Calu3 (cell line): ENCODE measurements at places on chromosomes 6 and 20.

GRCh38 chr6:128358244-128358776 lies 162.1 kb downstream of the PTPRK start:
- no peak for DNase-seq

DNA sequence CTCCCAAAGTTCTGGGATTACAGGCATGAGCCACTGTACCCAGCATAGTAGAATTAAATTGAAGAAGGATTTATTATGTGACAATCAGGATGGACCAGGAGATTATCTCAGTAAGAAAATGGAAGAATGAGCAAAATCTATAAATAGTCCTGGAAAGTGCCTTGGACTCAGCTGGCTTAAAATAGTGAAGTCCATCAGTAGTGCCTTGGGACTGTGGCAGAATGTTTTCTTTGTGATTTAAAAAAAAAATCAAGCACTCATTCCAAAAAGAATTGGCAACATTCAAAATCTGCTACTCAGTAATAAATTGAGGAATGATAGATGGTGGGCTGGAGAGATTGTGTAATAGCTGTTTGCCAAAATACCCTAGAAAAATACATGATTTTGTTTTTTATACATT lies 37.0 kb upstream of the MAS1 start:
- DNase-seq: no peak

DNA sequence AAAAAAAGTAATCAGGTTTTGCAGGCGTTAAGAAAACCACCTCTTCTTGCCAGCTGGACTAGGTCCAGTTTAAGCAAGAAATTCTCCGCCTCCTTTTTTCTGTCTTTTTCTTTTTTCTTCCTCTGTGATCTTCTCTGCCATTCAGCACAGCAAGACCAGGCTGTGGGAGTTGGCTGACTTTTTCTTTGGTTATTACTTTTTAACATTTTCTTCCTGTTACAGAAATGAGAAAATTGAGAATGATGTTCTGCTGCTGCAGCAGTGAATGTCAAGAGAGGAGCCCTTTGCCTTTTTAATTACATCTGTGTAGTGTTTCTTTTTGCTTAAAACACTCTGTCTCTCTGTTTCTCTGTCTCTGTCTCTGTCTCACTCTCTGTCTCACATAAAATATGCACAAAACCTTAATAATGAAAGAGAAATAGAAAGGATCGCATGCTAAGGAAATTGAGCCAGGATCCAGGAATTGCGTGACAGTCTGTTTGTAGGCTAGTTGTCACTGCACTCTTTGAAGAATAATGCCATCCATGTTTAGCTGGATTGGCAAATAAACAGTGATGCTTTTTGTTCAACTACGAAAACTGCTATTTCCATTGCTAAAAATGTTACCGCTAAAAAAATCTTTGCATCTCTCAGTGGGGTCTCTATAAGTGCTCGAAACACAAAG lies 103.2 kb upstream of the SUPT3H start:
- DNase-seq: no peak

DNA sequence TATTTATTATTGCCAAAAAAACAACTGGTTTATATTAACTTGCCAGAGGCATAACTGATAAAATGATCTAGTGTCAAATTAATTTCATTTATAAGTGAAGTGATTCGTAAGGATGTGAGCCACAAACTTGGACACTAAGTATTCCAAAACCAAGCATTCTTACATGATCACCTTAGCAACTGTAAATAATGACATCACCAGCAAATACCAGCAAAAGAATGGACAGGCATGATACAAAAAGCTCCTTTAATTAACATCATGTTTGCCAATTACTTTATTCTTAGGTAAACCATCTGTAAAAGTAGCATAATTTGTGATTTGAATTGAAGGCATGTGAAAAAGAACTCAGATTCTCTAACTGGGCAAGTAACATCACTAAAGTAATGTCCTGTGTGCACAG lies 17.2 kb upstream of the FNDC1 start:
- DNase-seq: no peak

DNA sequence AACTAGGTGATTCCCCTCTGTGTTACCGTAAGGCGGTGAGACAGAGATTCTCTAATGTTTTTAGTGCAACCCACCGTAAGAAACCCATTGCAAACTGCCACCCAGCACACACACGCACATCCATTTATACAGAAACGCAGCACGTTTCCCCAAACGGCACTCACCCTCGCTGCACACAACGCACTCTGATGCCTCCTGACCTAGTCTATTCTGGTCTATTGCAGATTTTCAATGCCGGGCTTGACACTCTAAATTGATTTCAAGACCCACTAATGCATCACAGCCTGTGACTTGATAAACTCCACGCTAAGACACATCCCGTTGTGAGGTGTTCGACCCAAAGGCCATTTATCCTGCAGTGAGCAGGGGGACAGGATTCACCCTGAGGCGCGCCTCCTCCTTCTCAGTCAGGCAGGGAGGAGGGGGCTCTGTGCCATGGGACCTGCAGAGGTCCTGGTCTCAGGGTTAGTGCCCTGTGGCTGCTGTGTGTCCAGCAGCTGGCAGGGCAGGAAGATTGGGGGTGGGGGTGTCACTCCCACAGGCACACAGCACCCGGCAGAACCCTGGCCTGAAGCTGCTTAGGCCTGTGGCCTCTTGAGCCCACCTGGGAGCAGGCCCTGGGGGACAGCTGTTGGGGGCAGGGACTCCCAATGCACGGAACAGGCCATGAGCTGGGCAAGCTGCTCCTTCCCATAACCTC lies 335.6 kb downstream of the PREX1 start:
- DNase-seq: no peak

GRCh38 chr6:5992551-5993225 lies 14.0 kb downstream of the NRN1 start:
- DNase-seq: no peak

DNA sequence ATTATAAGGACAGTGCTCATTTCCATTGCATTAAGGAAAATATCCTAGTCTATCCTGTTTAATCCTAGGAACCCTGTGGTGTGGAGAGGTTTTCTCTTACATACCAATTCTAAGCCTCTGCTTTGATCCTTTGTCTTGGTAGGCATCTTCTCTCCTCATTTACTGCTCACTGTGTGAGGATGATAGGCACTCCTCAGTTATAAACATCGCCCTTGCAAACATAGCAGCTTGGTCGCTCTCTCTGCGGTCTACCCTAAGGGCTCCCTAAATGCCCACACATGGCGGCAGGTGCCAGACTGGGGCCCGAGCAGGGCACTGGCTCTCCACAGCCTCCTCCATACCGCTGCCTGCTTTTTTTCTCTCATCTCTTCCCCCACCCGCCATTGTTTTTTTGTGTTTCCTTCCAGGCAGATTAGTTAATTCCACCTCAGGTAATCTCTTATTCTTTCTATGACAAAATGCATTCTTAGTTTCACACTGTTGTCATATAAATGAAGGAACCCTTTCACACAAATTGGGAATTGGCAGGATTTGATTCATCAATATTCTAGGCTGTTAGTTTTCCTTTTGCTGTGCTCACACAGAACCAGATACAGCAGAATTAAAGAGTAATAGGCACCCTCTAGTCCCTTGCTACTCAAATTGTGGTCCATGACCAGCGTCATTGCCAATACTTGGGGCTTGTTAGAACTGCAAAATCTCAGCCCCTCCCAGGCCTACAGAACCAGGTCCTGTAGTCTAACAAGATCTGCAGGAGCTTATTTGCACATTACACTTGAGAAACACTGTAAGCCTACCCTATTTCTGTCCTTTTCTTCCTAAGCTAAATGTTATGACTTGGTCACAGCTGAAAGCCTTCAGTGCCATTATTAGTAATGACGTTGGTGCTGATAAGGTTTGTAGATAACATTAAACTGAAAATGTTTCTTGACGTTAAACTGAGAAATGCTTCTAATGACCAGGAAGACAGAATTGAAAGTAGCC lies 36.3 kb downstream of the CARMIL1 start:
- no peak for DNase-seq

- DNase-seq: peak; percentile 40
These were observed 776 bp downstream of the PPIL1 start for GRCh38 chr6:36873612-36874442.

- DNase-seq: no peak
These were observed 613.1 kb downstream of the PKHD1 start for GRCh38 chr6:51474022-51474975.

DNA sequence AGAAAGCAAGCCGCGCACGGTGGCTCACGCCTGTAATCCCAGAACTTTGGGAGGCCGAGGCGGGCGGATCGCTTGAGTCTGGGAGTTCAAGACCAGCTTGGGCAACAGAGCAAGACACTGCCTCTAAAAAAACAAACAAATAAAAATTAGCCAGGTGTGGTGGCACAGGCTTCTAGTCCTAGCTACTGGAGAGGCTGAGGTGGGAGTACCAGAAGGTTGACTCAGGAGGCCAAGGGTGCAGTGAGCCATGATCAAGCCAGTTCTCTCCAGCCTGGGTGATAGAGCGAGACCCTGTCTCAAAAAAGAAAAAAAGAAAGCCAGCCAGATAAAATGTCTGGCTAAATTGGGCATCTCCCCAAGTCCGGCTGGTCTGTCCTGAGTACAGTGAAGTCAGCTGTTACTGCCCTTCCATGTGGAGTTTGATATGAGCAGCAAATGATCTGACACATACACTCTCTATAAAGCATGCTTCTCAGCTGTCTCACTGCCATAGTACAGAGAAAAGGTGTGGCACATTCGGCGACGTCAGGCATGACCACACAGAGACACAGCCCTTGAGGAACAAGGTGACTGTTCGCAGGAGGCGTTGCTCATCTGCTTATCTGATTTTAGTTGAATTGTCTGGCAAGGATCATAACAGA lies 13.0 kb downstream of the CD83 start:
- DNase-seq: no peak

DNA sequence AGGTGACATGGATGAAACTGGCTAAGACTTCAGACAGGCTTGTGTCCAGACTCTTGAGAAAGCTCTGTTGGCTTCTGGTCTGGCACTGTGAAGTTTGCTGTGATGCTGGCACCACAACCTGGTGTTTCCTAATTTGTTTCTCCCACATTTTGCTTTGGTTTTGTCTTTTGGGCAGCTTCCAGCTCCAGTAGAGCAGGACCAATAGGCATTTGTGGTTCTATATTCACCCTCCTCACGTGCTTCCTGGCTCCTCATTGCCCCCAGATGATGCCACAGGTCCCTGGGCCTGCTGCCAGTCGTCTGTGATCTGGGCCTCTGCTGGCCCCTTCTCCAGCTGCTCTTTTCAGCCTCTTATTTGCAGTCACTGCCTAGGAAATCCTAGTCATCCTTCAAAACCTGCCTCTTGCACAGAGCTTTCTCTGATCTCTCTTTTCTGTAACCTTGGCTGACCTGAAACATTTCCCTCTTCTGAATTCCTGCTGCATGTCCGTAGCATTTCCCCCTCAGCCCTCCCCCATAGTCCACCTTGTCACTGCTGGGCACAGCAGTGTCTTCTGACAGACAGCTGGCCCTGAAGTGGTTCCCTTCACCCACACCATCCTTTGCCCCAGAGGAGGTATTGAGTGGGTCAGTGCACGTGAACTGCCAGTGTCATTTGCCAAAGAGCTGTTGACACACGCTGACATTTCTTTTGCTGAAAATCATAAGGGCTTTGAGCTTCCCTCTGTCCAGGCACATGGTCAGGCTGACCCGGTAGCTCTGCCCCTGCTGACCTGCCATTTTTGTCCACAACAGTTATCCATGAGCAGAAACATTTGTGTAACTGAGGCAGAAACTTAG lies 63.0 kb downstream of the PTPN1 start:
- no peak for DNase-seq

GRCh38 chr6:80163754-80164187 lies 57.3 kb downstream of the BCKDHB start:
- DNase-seq: peak; percentile 2

DNA sequence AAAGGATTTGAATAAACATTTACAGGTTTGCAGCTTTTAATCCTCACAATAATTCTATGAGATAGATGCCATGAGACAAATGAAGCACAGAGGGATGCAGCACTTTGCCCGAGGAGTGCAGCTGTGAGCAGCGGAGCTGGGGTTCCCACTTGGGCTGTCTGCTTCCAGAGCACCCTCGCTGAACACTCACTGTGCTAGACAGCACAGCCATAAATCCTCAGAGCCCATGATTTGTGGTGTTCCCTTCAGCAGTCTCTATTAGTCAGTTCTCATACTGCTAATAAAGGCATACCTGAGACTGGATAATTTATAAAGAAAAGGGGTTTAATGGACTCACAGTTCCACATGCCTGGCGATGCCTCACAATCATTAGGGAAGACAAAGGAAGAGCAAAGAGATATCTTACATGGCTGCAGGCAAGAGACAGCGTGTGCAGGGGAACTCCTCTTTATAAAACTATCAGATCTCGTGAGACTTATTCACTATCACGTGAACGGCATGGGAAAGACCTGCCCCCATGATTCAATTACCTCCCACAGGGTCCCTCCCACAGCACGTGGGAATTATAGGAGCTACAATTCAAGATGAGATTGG lies 25.3 kb upstream of the CTAGE9 start:
- no peak for DNase-seq

DNA sequence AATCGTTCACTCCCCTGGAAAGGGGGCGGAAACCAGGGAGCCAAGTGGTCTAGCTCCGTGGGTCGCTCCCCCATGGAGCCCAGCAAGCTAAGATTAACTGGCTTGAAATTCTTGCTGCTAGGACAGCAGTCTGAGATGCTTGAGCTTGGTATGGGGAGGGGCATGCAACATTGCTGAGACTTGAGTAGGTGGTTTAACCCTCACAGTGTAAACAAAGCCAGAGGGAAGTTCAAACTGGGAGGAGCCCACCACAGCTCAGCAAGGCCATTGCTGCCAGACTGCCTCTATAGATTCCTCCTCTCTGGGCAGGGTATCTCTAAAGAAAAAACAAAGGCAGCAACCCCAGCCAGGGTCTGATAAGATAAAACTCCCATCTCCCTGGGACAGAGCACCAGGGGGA lies 43.2 kb downstream of the COL21A1 start:
- no peak for DNase-seq

DNA sequence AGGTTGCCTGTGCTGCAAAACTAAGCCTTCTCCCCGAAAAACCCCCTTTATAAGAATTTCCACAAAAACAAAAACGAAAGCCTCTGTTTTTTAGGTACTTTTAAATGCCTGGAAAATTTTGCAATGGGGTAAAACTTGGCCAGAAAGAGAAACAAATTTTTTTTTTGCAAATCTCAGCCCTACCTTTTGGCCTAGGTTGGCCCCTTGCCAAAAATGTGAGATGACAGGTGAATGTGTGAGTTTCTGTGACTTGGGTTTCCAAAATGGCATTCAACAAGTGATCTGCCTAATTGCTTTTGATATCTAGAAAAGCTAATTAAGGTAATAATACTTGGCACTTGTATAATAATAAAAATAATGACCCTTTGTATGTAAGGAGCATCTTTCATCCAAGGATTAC lies 48.4 kb downstream of the MAFB start:
- DNase-seq: no peak
